ENCODE measurements at places on chromosomes 1 and 21.

DNA sequence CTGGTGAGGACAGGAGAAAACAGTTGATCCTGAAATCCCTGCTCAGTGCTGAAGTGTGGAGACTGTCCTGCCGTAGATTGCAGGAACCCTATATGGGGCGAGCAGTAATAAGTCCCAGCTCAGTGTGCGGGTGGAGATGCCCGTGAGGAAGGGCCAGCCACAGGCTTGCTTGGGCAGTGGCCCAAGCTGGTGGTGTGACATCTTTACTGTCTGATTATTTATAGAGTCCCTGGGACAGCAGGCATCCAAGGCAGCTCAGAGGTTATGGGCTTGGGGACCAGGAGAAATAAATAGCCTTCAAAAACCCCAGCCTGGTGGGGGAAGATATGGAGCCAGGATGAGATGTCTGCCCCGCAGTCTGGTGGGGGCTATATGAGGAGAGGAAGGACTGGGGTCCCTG lies 170.7 kb upstream of the POU3F1 start:
- DNase-seq = no peak

DNA sequence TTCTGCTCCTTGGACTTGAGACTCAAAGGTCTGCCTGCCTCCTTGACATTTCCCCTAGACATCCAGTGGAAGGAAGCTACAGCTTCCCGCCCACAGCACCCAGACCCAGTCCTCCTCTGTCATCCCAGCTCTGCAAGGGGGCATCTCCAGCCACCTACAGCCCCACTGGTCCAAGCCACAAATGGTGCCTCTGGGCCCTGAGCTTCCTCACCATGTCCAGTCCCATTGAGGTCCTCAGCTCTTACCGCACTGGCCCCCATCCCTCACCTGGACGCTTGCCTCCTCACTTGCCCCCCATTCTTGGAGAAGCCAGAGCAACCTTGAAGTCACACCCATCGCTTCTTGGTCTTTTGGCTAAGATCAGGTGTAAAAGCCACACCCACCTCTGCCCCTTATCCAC lies 13.2 kb downstream of the PODN start:
- DNase-seq = peak; percentile 17

- DNase-seq = no peak
These were observed 15.5 kb upstream of the MIIP start for GRCh38 chr1:12003762-12004161.

- no peak for DNase-seq
These were observed 20.9 kb downstream of the SOX13 start for GRCh38 chr1:204093781-204094180.

GRCh38 chr1:199010933-199011332 lies 372.1 kb downstream of the PTPRC start:
- DNase-seq = no peak

DNA sequence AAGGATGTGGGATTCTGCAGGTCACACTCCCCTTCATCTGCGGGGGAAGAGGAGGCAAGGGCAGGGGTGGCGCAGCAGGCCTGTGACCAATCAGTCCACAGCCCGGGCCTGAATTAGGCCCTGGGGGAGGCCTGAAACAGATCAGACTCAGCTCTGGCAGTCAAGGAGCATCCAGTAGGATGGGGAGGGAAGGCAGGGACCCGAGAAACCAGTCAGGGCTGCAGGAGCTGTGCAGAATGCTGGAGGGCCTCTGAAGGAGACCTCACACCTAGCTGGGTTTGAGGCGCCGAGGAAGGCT lies 12.7 kb downstream of the TNNT2 start:
- DNase-seq = no peak

GRCh38 chr1:25145775-25146393 lies 86.4 kb downstream of the SYF2 start:
- no peak for DNase-seq

- no peak for DNase-seq
These were observed 575.8 kb downstream of the NUF2 start for GRCh38 chr1:163897412-163898155.

DNA sequence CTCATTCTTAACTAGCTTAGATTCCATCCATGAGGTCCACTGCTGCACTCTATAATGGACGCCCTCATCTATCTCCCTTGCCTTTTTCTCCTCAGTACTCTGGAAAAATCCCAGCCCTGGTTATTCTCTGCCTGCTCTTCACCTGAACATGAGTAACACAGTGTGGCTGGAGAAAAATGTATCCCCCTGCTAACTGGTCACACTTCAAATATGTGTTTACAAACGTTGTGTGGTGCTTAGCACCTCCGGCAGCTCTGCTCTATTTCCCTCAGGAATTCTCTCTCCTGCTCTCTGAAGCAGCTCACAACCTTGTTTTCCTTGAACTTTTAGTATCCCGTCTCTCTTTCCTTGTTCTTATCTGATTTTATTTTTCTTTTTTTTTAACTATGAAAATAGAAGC lies 4.1 kb downstream of the SCCPDH start:
- DNase-seq = no peak

- DNase-seq = no peak
These were observed 9.4 kb upstream of the SESN2 start for GRCh38 chr1:28249866-28250295.

GRCh38 chr21:41381731-41382130 lies 19.9 kb downstream of the MX2 start:
- DNase-seq = no peak

- no peak for DNase-seq
These were observed 3.0 kb downstream of the F11R start for GRCh38 chr1:161017756-161018630.

GRCh38 chr1:79496129-79496528 lies 489.6 kb upstream of the ADGRL4 start:
- no peak for DNase-seq

DNA sequence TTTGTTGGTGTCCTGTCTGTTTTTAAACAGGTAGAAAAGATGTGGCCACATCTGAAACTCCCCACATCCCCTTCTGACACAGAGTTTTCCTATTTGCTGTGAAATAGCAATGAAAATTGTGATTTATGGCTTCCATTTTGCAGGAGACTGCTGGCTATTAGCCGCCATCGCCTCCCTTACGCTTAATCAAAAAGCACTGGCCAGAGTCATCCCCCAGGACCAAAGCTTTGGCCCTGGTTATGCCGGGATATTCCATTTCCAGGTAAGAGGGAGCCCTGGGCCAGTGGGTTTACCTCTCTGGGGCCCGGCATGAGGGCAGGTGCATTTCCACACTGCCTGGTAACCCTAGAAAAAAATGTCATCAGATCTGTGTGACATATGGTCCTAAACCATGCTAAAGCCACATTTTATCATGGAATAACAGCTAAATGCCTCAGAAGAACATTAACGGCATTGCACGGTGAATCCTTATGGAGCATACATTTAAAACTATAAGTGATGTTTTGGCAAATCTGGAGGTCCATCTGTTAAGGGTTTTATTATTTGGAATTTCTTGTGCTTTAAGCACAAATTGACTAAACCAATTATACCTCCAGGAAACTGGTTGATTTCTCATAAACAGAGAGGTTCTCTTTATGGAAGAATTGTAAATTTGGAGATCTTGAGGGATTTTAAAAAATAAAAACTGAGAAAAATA lies 12.3 kb downstream of the CAPN9 start:
- no peak for DNase-seq

- DNase-seq = no peak
These were observed 357.7 kb downstream of the TTLL7 start for GRCh38 chr1:83641206-83641658.

DNA sequence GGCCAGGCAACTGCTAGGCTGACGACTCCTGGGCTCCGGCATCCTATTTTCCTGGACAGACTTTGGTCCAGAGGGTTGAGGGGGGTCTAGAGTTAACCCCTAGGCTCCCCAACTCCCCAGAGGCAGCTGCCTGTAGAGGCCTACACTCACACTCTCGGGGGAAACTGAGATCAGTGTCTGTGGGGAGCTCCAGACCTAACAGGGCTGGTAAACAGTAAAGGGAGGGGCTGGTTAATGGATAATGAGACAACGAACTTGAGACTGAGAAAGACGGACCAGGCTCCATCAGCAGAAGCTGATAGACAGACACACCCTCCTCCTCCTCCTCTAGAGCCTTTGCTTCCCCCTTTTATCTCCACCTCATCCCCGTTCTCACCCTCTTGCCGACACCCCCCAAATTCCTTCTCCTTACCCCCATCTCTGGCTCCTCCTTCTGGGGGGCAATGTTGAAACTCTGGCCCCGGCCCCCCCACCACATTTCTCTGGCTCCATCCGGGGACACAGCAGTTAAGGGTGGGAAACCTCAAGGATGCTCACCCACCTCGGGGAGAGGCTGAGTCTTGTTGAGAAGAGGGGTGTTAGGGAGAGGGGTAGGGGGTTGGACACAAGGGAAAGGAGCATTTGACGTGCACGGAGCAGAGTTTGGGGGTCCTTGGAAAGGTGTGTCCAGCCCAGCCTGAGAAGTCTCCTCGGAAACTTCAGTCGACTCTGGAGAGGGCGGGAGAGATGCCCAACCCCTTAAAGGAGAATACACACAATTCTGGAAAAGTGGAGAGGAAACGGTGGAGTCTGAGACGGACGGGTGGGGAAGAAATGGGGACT lies at the start of gene MTMR11:
Gene MTMR11 (minus strand): TSS at position 710 of the 822 bp plus-strand sequence. CDS start 232 bp downstream, at position 478.
- no peak for DNase-seq

- no peak for DNase-seq
These were observed 289.8 kb upstream of the POU3F1 start for GRCh38 chr1:38336301-38336923.

DNA sequence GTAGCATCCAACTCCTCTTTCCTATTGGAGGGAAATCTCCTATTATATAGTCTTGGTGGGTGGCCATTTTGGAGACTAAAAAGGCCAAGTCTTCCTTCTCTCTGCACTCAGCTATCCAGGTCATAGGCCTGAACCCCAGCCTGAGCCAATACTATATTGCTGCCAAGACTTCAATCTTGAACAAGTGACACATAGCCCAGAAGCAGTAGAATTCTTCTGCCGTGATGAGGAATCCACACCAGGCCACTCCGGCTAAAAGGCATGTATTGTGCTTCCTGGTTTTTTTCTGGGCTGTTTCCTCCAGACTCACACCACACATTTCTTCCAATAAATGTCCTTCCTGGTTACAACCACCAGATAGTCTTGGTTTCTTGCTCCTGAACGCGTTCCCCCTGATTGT lies 43.0 kb downstream of the ATF3 start:
- DNase-seq = no peak

DNA sequence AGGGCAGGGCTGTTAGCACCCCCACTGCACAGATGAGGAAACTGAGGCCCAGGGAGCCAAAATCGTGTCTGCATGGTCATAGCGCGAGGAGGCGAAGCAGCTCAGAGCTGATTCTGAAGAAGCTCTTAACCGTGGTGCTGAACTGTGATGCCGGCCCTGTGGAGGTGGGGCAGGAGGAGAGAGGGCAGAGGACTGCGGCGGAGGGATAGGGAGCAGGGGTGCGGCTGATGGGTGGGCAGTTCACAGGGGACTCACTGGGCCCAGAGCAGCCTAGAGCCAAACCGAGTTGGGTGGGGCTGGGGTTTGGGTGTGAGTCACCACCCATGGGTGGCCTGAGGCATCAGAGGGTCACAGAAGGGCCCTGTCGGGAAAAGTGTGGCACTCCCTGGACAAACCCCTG lies 74.7 kb downstream of the RAP1GAP start:
- DNase-seq = no peak

- DNase-seq = no peak
These were observed 272.6 kb downstream of the MATN1 start for GRCh38 chr1:30450818-30451233.

- DNase-seq = peak; percentile 56
These were observed 168.4 kb downstream of the ZZZ3 start for GRCh38 chr1:77513839-77514763.

GRCh38 chr1:1200876-1201810 lies 5.2 kb downstream of the TNFRSF18 start:
- DNase-seq = no peak

GRCh38 chr1:84861516-84861915 lies 31.5 kb downstream of the LPAR3 start:
- DNase-seq = no peak

- no peak for DNase-seq
These were observed 123.2 kb downstream of the LHX8 start for GRCh38 chr1:75257424-75257823.

- DNase-seq = no peak
These were observed 23.4 kb upstream of the NUF2 start for GRCh38 chr1:163298365-163298764.

GRCh38 chr21:38326429-38326828 lies 69.6 kb downstream of the KCNJ15 start:
- no peak for DNase-seq

DNA sequence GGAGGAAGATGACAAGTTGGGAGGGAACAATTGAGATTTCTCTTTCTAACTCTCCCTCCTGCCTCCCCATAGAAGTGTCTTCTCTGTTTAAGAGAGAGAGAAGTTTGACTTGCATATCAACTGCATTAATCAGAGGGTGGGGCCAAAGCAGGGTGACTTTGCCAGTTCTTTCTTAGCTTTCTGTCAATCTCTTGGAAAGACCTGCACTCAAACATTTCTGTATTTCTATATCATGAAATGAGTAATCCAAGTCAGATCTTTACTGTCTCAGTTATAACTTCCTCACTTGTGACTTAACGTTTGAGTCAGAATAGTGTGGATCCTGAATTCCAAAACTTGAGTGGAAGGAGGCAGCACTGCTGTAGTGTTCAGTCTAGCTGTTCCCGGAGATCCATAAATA lies 180.8 kb upstream of the KCNK2 start:
- DNase-seq = no peak

GRCh38 chr1:65330822-65331221 lies 21.5 kb downstream of the DNAJC6 start:
- DNase-seq = no peak

DNA sequence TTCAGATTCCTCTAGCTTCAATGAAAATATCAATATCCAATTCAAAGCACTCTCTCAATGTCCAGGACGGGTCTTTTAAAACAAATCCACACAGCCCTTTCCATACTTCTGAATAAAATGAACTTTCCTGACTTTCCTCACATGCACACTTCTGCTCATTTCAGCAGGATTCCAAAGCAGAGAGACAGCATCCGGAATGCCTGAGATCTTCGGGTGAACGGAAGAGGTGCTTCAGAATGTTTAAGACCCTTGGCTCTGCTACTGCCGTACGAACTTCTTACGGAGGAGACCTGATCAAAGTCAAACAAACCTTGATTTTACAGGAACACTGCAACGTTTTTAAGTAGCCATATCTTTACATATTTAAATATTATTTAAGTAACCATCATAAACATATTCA lies 245.7 kb downstream of the PTBP2 start:
- no peak for DNase-seq

DNA sequence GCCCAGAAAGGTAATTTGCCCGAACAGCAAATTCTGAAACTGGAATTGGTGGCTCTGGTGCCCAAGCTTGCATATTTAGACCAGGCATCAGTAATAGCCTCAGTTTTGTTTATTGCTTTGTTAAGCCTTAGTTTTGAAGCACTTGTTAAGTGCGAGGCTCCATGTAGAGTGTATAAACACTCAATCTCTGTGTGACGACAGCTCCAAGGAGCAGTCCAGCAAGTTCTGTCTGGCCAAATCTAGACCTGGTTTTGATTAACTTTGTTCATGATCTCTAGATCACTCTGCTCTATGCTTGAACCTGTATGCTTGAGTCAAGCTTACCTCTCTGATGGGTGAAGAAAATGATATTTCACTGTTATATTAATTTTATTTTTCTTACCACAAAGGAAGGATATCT lies 37.4 kb downstream of the DOP1B start:
- no peak for DNase-seq
